A549 (cell line): ENCODE measurements at places on chromosomes 12 and 14.
A peak's percentile ranks its signal among the peaks of the same experiment; 100 is the strongest.

DNA sequence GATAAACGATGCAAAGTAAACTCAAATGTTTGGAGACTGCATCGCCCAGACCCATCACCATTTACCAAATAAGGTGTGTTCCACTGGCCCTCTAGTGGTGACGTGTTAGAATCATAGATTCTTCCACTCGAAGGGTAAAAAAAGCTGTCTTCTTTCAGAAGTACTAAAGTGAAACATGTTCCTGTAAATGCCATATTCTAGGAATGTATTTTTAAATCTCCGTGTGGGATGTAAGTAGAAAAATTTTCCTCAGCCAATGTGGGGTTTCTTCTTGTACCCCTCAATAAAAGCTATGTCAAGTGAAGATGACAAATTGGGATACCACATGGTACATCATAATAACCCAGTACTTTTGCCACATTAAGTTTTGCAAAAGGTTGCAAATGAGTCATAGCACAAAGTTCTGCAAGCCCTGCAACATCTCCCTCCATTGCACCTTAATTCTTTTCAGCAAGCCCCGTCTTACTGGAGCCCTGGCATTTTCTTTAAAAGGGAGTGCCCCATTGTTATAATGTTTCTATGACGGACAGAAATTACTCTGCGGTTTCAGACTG, 100.8 kb downstream of the CCER1 start:
- DNase-seq = peak; percentile 31

DNA sequence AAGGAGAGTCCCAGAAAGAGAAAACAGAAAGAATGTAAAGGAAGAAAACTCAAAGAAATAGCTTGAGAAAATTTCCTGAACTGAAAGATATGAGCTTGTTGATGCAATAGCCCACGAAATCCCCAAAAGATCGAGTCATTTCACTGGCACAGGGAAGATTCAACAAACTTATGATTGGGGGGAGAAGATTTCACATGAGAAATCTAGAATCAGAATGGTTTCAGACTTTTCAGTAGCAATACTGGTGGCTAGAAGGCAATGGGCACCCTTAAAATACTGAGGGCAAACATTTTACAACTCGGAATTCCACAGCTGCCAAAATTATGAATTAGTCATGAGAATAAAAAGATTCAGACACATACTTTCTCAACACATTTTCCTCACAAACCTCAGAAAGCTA, 8.9 kb upstream of the KRT7 start:
- no peak for DNase-seq

GRCh38 chr12:50400104-50400637, 514 bp upstream of the LARP4 start:
- DNase-seq = no peak

DNA sequence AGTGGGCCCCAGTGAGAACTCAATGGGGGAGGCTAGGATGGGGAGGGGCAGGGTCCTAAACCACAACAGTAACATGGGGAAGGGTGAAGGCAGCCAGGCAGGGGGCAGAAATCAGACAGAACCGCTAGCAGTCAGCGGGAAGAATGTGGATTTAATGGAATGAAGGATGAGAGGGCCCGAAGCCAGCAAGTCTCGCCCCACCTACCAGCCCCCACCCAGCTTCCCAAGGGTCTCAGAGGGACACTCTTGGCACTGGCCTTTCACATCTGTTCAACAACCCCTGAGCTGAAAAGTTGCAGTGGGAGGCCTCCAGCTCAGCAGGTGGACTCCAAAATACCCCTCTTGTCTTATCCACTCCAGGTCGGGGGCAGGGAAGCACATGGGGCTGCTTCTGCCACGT, 6.5 kb upstream of the SLC6A12 start:
- DNase-seq = no peak

DNA sequence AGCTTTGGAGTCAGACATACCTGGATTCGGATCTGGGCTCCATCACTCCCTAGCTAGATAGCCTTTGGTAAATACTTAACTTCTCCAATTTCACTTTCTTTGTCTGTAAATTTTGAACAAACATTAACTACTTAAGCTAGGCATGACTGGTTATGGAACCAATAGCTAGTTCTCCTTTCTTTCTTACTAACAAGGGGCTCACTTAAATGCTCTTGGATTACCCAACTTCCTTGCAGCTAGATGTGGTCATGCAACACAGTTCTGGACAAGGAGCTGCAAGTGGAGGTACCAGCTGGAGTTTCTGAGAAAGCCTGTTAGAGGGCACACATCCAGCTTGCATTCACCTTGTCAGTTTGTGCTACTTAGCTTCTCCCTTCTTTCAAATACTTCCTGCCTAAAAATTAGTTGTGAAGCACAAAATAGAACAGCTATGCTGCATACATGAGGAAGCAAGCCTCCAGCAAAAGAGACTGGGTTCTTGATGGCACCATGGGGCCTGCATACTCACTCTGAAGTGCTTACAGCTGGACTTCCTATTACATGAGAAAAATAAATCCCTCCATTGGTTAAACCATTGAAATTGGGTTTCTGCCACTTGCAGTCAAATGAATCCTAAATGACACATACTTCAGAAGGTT, 210.1 kb upstream of the EEA1 start:
- no peak for DNase-seq

GRCh38 chr12:96383991-96384390, 16.2 kb downstream of the CDK17 start:
- no peak for DNase-seq

DNA sequence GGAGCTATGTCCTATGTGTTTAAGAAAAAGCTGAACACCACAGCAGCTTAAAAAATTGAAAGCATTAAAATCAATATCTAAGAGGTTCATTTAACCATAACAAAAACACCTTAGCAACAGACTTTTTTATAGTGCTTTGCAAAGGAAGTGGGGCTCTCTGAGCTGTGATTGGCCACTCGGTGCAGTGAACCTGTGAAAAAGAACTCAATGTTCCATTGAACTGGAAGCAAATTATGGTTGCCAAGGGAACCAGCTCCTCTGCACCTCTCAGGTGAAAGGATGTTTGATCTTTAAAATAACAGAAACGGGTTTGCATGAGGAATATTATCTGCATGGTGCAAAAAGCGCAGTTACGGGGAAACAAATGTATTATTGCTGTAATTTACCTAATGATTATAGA, 149.4 kb downstream of the SNAPC1 start:
- no peak for DNase-seq

- DNase-seq = no peak
Measured at GRCh38 chr14:95901054-95901453, 24.4 kb downstream of the TUNAR start.

GRCh38 chr12:104863296-104863948, 94.7 kb downstream of the SLC41A2 start:
- no peak for DNase-seq

GRCh38 chr14:89720741-89721729, 233.5 kb downstream of the EFCAB11 start:
- no peak for DNase-seq

- DNase-seq = no peak
Measured at GRCh38 chr14:54105898-54106297, 149.3 kb upstream of the BMP4 start.

- no peak for DNase-seq
Measured at GRCh38 chr12:130752692-130753230, 36.7 kb upstream of the RIMBP2 start.

GRCh38 chr14:72638021-72638420, 255.9 kb downstream of the DPF3 start:
- DNase-seq = peak; percentile 41

DNA sequence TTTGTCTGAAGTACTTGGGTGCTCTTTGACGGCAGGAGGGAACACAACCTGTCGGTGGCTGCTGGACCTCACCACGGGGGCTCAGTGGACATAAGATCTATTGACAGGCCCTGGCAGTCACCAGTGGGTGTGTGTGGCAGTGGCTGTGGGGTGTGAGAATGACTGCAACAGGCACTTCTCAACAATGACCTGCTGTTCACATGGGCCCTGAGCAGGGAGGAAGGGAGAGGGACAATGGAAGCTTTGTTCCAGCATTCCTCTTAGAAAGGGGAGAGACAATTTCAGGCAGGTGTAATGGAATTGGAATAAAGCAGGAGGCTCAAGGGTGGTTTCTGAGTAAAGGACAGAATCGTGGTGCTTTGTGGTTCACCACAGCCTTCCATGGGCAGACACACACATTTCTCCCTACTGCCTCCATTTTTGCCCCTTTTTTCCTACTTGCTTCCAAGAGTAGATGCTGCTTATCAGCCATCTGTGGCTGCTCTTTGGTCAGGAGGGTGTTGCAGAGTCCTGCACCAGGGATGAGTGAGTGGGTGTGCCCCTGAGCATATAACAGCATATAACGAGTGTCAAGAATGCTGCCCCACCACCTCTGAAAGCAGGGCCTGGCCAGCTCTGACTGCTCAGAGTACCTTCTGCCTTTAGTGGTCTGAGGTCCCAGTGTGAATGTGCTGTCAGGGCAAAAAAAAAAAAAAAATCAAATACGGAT, 267.7 kb downstream of the RASSF9 start:
- no peak for DNase-seq

- DNase-seq = no peak
Measured at GRCh38 chr12:25332143-25332542, 81.4 kb upstream of the KRAS start.
